ENCODE measurements at places on chromosomes 3 and 15.

- DNase-seq, result no peak
These were observed 569.6 kb downstream of the NTRK3 start for GRCh38 chr15:87686841-87687522.

DNA sequence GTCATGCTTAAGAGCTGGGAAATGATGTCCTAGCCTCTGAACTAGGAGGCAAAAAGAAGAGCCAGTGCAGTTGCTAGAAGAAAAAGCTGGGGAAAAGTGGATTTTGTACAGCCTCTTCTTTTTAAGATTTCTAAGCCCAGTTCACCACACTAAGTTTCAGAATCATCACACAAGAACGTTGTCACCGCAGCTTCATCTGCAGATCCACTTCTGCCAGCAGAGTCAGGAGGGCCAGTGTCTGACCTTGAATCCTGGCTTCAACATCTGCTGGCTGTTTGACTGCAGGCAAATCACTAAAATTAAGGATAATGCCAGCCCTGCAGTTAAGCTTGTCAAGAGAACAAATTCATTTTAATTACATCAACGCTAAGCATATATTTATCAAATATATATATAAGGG is 36.2 kb downstream of the HDC start:
- DNase-seq, result no peak

GRCh38 chr15:56468401-56468800 is 3.5 kb upstream of the MNS1 start:
- peak; percentile 62 for DNase-seq

GRCh38 chr3:108524537-108524936 is 14.1 kb upstream of the MYH15 start:
- no peak for DNase-seq

GRCh38 chr15:98796685-98797357 is 148.5 kb downstream of the IGF1R start:
- no peak for DNase-seq

DNA sequence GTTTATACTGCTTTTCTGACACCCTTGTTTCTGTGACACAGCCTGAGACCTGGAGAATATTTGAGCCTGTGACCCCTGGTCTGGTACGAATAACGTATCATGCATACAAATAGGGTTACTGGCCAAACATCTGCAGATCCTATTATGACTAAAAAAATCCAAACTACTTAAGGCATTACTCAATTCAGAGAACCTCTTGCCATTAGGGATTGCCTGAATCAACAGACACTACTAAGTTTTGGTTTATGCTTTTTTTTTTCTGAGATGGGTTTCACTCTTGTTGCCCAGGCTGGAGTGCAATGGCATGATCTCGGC is 35.4 kb downstream of the OSBPL10 start:
- DNase-seq, result no peak

DNA sequence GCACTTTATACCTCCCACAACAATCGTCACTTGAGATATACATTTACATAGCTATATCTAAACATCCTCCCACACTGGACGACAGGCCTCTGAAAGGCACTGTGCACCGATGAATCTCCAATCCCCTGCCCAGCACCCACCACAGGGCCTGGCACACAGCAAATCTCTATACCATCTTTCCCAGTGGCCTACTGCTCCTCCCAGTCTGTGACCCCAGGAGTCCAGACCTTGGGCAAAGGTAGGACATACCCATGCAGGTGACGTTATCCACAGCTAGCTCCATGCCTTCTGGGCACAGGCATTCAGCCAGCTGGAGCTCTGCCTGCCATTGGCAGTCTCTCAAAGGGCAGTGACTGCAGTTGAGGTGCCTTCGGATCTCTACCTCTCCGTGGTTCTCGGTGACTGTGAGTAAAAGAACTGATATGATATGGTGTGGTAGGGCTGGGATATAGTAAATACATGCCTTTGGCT is 5.8 kb downstream of the LTK start:
- DNase-seq, result no peak

GRCh38 chr3:54564374-54564925 is 363.4 kb downstream of the LRTM1 start:
- DNase-seq, result no peak

DNA sequence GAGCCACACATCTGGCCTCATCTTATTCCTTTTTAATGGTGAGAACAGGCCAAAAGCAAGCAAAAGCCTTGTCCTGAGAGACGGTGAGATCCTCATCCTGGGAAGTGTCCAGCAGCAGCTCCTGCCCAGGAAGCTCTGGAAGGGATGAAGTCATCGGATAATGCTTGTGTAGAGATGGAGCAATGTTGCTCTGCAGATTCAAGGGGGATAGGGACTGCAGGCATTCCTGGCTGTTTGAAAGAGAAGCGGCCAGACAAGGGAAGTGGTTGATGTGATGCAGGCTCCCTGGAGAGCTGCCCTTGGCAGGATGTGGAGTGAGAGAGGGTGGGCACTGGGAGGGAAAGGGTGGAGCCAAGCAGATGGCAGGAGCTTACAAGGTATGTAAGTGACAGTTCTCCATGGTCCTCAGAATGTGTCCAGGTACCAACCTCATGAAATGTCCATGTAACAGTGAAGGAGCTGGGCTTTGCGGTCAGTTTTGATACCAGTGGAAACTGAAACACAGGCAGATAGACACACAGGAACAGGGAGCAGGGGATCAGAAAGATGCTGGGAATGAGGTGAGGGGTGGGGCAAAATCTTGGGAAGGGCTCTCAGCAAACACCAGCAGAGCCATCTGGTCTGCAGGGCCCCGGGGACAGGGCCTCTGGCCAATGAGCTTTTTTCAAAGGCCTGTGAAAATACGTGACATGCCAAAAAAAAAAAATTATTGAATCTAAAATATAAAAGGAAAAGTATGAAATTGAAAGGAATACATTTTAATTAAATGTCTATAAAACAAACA is 32.2 kb upstream of the LACTB start:
- no peak for DNase-seq

DNA sequence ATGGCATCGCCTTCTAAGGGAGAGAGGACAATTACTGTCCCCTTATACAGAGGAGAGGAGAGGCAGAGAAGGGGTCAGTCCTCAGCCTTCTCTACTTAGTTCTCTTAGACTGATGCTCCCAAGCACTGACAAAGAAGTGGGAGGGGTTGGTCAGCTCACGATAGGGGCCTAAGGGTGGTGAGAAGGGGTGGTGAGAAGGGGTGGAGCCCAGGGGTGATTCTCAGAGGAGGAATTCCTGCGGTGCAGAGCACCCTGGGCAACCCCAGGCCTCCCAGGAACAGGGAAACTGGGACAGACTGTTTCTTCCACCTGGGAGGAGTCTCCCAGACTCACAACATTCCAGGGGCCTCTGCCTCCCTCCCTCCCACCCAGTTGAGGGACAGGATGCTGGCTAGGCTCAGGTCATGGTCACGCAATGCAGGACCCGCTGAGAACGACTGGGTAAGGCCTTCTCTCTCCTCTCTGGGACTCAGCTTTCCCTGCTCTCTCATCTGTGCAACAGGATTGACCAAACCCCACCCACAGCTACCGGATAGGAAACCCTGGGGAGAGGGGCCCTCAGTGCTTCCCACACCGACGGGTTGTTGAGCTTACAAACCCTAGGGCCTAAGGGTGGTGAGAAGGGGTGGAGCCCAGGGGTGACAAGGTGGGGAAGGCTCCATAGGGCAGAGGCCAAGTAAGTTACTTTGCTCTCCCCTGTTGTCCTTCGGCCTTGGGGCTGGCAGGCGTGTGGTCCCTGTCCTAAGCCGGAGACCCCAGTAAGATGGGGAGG is 1.5 kb downstream of the TPRA1 start:
- DNase-seq, result no peak

GRCh38 chr3:49295489-49296058 is 18.5 kb upstream of the C3orf62 start:
- peak; percentile 35 for DNase-seq

GRCh38 chr15:56598991-56599390 is 134.1 kb upstream of the MNS1 start:
- DNase-seq, result no peak

DNA sequence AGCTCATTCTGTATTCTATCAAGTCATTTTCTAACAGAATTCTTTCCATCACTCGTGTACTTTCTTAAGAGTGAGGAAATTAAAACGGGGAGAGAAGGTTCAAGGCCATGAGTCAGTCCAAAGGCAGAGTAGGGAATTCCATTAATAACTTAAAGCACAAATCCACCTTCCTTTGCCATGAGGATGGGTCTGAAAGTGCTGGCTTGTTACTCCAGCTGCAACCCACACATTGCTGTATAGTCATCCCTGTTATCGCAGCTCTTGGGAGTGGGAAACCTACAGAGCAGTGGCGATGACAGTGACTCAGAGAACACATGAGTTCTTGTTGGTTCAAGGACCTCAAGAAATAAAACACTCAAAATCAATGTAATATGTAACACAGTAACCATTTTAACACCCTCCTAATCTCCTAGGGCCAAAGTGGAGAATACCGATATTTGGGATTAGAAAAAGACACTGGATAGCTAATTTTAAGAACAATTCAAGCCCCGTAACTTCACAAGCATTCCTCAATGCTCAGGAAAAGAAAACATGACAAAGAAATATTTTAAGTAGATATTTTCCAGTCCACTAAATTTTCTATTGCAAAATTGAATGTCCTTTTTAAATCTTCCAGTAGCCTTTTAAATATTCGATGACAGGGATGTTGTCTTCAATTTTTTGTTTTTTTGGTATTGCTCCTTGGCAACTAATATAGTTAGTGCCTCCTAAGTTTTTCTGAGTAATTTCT is 179.9 kb upstream of the THBS1 start:
- DNase-seq, result no peak

- DNase-seq, result peak; percentile 42
These were observed 103.5 kb downstream of the CHSY1 start for GRCh38 chr15:101148166-101148880.

DNA sequence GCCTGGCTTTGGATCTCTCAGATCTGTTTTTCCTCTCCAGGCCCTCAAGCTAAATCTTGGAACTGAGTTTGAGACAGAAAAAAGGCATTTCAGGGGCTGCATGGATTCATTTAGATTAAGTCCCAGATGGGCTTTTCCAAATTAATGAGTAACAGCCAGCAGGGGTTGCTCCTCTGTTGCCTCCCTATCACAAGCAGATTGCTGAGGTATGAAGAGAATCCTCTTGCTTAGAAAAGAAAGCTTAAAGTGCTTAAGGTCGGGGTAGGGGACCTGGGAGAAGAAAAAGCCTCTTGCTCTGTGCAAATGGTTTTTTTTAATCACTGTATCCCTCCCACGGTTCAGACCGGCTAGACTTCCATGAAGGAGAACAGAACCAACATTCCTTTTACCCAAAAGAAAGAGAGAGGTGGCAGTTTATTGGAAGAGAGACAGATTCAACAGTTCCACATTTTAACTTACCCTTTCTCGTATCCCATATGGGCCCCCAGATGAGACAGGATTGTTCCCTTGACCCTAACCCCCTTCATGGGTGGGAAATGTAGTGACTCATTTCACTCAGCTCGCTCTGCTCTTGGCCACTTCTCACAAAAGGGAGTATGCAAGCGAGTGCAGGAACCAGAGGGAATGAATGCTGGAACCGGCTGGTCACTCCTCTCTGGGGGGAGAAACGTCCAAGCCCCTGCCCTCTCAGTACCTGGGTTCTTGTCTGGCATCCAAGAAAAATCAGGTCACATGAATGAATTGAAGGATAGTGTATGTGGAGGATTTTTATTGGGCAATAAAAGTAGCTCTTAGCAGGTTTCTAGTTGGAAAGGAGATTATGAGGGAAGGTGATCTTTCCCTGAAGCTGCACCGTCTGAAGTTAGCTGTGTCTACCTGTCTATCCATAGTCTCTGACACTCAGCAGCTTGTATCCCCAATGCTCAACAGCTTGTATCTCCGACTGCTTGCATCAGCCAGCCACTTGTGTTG is 745.2 kb downstream of the SI start:
- DNase-seq, result no peak

GRCh38 chr3:186476044-186476468 is 68.1 kb downstream of the CRYGS start:
- no peak for DNase-seq

DNA sequence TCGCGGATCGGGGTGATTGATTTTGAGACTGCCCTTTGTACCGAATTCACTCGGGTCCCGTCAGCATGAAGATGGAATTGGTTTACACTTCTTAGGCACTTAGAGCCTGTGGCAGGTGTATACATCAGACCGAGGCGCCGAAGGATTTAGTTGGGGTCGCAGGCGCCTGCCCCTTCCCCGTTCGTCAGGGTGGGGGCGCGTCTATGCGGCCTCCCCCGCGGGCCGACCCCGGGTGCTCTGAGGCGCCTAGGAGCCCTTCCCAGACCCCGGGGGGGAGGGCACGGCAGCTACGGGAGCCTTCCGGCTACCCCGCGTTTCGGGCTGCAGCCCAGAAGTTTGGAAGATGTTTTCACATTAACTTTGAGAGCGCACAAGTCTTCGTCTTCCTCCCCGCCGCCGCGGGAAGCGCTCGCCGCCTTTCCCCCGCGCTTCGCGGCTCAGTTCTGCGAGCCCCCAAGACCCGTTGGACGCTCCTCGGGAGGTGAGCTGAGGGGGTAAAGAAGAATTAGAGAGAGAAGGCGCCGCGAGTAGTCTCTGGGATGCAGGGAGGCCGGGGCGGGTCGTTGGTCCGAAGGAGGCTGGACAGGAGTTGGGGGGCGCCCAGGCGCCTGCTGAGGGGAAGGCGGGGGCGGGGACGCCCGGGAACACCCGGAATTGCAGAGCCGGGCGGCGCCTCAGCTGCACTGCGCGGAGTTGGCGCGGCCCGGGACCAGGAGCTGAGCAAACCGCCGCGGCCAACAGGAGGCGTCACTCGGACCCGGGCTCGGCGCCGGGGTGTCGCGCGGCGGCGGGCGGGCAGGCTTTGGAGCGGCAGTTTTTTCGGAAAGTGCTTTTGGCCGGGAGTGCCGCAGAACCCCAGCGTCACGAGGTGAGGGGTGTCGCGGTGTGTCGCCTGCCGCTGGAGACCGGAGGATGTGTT is 780 bp downstream of the TIPARP start:
- DNase-seq, result peak; percentile 14

- no peak for DNase-seq
These were observed 53.5 kb upstream of the SPATA12 start for GRCh38 chr3:57006949-57007419.

GRCh38 chr3:104412608-104413580 is 953.8 kb upstream of the ALCAM start:
- no peak for DNase-seq

DNA sequence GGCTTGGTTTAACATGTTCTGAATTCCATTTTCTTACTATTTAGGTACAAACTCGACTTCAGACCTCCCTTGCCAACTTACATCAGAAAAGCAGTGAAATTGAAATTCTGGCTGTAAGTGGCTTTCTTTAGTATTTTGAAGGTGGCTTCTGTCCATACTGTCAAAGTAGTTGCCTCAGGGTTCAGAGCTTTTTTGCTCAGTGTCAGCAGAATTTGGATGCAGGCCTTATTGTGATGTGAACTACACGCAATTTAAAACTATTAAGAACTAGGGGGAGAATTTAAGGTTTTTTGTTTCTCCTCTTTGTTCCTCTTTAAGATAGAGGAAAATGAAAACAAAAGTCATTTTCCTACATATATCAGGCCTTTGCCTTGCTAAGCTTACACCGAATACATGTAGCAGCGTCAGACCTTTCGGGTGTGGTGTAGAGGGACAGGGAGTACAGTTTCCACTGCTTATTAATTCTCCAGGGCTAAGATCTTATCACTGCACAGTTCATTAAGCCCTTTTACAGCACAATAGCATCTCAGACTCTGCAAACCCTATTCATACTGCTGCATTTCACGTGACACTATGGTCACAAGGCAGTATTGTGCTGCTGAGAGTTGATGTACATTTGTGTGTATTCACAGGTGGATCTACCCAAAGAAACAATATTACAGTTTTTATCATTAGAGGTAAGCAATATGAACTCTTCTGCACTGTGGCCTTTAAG is 6.7 kb downstream of the SRP14 start:
- no peak for DNase-seq

GRCh38 chr15:79562403-79562815 is 130.3 kb downstream of the MINAR1 start:
- DNase-seq, result no peak

- DNase-seq, result no peak
These were observed 435.6 kb downstream of the GOLGA6L6 start for GRCh38 chr15:20106026-20106425.

- no peak for DNase-seq
These were observed 15.8 kb upstream of the NFKBIZ start for GRCh38 chr3:101833446-101833974.
